Jurkat, Clone E6-1 (cell line): ENCODE measurements at places on chromosomes 7 and 10.

- no peak for DNase-seq
These were observed 197.0 kb downstream of the STK31 start for GRCh38 chr7:23907012-23907411.

GRCh38 chr7:134120405-134120804 is 6.7 kb upstream of the LRGUK start:
- no peak for DNase-seq

- no peak for DNase-seq
These were observed 228.2 kb downstream of the GFRA1 start for GRCh38 chr10:116044801-116045248.

- DNase-seq = no peak
These were observed 237.1 kb upstream of the FAM3C start for GRCh38 chr7:121633186-121633585.

DNA sequence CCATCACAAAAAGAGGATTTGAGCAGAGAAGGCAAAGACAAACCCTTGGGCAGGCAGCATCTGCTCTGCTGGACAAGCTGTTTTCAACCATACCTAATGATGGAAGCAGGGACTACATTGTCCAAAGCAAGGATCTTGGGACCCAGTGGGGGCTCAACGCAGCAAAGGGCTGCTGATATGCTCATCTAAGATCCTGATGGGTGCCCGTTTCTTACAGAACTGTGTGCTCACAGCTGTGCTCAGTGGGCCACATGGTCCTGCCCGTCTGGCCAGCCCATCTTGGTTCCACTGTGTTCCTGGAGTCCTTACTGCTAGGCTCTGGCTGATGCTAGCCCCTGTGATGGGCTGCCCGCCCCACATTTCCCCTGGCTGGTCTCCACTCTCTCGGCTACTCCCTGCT is 36.1 kb downstream of the GPRIN2 start:
- DNase-seq = no peak

GRCh38 chr10:7036951-7037350 is 373.9 kb downstream of the SFMBT2 start:
- no peak for DNase-seq

GRCh38 chr7:30171766-30172447 is 37.1 kb downstream of the MTURN start:
- DNase-seq = no peak
